ENCODE measurements at places on chromosomes 2 and 18.

DNA sequence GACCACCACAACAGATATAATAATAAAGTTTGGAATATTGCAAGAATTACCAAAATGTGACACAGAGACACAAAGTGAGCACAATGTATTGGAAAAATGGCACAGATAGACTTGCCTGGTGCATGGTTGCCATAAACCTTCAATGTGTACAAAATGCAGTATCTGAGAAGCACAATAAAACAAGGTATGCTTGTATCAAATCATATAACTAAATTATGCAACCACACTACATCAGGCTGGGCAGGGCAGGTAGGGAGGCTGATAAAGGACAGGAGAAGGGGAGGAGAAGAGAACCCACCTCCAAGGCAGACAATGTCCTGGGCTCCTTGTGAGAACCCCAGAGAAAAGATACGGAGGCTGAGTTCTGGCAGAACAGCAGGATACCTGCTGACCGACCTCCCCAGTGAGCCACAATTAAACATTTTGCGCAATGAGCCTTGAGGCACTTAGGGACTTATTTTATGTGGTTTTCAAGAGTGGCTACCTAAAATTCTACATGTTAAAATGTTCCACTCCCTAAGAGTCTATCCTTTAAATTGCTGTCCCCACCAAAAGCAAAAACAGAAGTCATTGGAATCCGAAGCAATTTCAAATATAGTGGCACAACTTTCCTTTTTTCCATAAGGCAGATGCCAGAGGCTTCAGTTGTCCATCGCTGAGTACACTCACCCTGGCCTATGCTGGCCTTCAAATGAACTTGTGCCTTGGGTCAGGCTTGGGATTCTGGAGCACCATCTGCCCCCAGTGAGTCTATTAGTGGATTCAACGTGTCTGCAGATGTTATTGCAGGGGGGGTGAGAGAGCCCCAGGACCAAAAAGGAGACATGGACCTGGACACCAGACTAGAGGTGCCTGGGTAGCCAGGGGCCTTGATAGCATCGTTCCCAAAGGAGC, 16.8 kb downstream of the WDFY1 start:
- no peak for DNase-seq

- no peak for DNase-seq
Measured at GRCh38 chr2:157684940-157685466, 56.3 kb upstream of the ACVR1C start.

- no peak for DNase-seq
Measured at GRCh38 chr2:44705876-44706480, 235.5 kb upstream of the SIX3 start.

DNA sequence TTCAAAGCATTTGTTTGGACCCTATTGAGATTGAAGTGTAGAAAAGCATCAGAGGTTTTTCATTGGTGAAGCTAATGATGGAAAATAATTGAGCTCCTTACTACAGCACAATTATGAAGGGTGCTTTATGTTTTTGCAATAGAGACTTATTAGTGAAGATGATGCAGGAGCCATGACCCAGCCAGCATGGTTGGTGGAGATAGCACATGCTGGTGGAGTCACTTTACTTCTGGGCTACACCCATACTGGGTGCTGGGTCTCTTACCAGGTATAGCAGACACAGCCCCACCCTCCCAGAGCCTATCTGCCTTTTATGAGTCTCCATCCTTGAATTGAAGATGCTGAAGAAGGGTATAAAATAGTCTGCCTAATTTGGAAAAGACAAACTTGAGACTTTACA, 3.6 kb downstream of the ACP1 start:
- no peak for DNase-seq
